ENCODE measurements at places on chromosomes 5 and 9.

GRCh38 chr5:172641359-172642050 is 442 bp downstream of the NEURL1B start:
- no peak for DNase-seq

DNA sequence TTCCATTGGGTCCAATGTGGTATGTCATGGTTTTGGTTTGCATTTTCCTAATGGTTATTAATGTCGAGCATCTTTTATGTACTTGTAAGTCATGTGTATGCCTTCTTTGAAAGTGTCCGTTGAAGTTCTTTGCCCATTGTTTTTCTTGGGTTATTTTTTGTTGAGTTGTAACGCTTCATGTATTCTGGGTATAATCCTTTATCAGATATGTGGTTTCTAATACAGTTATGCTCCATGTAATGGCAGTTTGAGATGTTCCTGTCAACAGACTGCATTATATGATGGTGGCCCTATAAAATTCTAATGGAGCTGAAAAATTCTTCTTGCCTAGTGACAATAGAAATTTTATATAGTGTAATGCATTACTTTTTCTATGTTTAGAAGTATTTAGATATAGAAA is 17.2 kb downstream of the RIC1 start:
- no peak for DNase-seq

GRCh38 chr9:122897969-122898368 is 7.2 kb downstream of the RC3H2 start:
- DNase-seq, result no peak

DNA sequence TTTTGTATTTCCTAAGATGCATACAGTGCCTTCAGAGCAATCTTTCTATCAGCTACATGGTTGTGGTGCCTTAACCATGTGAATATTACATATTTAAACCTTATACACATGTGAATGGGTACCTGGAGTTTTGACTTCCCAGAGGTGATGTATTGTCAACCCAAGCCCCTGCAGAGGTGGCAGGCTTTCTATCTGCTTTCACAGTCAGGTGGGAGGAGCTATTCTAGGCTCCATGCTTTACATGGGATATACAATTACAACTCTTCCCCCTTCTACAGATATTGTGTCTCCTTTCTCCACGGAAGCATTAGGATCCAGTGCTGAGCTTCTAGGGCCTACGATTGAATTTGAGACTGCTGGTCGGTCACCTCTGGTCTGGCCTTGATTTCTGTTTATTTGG is 89.8 kb upstream of the TUT7 start:
- no peak for DNase-seq

DNA sequence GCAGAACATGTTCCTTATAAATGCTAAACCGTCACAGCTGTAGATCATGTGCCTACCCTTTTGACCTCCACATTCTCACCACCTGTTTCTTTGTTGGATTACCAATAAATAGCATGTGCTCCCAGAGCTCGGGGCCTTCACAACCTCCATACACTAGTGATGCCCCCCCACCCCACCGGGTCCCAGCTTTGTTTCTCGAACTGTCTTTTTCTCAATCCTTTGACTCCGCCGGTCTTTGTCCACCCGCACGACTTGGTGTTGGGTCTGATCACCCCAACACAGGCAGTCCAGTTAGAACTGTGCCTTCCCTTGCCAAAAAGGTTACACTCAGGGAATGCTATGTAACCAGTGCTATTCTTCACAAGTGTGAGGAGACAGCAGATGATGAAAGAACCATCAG is 485.9 kb upstream of the C9orf72 start:
- DNase-seq, result no peak

DNA sequence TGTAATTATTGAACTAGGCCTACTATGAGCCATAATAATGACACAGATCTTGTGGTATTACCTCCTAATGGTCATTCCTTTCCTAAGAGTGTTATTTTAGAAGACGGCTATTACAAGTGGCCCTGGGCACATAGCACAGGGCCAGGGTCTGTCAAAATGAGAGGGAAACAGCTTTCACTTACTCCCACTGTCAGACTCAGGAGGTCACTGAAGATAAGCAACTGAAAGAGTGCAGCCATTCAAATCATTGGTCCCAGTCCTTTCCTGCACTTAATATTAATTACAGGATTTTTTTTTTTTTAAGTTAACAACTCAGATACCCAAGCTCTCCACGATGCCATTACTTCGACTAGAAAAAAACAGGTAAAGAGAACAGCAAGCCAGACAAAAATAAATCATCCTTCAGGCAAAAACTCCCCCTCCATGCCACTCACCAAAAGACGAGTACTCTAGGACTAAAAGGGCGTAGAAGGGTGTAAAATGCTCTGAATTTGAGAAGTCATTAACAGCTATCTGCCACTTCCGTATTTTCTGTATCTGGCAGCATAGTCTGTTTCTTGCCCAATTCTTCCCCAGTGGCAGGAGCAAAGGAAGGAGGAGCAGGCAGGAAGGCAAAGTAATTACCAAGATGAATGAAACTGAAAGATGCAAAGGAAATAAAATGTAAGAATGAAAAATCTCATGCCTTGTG is 87.4 kb downstream of the ZNF608 start:
- no peak for DNase-seq

GRCh38 chr9:127698985-127699670 is 7.7 kb upstream of the CFAP157 start:
- DNase-seq, result peak; percentile 82

- DNase-seq, result no peak
Observed at GRCh38 chr5:62198421-62198820, 107.6 kb upstream of the KIF2A start.

GRCh38 chr9:92988215-92988768 is 41.0 kb downstream of the FGD3 start:
- no peak for DNase-seq

- no peak for DNase-seq
Observed at GRCh38 chr5:145775411-145775810, 59.7 kb downstream of the PRELID2 start.

DNA sequence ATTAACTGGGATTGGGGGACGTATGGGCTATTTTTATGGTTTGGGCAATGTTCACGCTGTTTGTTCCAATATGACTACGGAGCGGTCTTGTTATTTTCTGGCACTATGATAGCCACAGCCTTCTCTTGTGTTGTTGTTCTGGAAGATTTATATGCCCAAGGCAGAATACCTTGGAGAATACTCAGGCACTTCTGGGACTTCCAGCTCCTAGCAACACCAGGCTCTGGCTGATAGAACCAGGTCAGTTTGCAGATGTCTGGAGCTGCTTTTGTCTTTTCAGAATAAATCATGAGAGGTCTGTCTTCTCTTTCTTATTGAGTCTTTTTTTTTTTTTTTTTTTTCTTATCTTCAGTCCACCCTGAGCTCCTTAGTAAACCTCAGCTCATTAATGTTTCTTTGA is 262.5 kb downstream of the MED10 start:
- no peak for DNase-seq

GRCh38 chr9:32742296-32742695 is 41.0 kb upstream of the TMEM215 start:
- no peak for DNase-seq

GRCh38 chr9:97793067-97793466 is 60.0 kb upstream of the FOXE1 start:
- DNase-seq, result no peak

- peak; percentile 56 for DNase-seq
Observed at GRCh38 chr5:139446956-139447779, 7.8 kb upstream of the DNAJC18 start.

DNA sequence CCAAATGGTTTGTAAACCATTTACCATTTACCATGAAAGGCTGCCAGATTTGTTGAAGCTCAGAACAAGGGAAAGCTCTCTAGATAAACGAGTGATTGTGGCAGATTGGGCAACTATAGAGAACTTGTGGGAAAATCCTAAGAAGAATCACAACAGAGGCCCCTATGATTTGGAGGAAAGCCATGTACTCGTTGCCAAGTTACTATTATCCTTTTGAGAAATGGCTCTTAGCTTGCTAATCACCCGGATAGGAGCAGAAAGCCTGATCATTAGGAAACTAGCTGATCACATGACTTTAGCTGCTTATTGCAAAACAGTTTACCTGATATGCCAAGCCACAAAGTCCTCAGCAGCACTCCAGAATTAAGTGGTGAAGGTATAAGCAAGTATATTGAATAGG is 23.5 kb upstream of the ATG10 start:
- DNase-seq, result no peak

DNA sequence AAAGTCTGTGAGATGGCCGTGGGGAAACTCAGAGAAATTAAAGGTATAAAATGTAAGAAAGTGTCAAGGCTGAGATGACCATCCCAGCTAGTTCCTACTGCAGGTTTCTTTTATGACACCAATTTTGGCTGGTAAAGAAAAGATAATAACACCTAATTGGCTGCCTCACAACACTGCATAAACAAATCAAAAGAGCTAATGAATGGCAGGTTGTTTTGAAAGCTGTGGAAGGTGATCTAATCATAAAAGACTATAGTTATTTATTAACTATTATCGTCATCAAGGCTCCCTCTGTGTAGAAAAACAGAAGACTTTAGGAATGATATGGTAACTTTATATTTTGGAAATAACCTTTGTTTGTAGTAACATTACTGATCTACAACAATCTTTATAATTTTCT is 3.5 kb upstream of the SPINK5 start:
- DNase-seq, result no peak

DNA sequence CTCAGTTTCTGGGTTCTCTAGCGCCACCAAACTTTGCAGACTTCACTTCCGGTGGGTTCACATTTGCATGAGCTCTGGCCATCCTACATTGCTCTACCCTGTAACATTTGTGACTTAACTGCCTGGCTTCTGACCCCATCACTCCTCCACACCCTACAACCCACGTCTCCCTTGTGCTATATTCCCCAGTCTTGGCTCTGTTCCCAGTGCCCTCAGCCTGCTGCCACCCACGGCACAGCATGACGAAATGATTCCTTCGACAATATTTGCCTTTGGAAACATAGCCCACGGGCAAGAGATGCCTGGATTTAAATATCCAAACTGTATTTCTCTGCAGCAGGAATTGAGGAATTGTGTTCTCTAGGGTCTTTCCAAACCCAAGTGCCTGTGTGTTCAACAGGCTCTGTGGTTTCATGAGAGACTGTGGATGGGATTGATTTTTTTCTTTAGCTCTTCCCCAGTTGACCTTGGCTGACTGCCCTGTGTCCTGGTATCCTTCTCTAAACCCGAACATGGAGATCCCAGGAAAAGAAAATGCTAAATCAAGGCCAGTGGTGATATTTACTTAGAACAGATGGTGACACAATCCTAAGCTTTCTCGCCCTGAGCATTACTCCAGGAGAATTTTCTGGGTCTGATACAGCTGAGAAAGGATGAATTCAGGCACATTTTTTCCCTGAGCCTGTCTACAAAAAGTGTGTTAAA is 44.4 kb upstream of the GRIA1 start:
- DNase-seq, result no peak

DNA sequence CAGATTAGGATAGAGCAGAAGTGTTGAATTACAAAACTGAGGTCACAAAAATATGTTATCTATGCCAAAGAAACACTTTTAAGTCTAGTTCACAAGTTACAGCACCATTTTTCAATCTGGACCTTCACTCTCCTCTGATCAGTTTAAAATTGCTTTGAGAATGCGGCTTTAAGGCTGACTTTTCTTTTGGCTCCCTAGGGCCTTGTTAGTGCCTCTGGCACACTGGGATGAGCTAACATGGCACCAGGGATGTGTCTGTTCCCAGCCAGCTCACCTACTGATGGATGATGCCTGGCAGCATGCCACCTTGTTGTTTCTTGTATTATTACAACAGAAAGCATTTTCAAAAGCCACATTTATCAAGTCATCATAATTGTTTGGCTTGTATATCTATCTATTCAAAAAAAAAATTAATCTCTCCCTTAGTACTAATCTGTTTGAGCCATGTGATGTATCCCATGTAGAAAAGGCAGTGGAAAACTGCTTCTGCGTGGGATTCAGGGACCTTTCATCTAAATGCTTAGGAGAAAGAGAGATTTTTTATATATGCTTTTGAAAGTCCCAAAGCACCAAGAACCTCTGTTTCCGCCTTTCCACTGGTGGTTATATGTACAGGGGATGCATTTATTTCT is 46.6 kb downstream of the ADAMTSL1 start:
- DNase-seq, result no peak

DNA sequence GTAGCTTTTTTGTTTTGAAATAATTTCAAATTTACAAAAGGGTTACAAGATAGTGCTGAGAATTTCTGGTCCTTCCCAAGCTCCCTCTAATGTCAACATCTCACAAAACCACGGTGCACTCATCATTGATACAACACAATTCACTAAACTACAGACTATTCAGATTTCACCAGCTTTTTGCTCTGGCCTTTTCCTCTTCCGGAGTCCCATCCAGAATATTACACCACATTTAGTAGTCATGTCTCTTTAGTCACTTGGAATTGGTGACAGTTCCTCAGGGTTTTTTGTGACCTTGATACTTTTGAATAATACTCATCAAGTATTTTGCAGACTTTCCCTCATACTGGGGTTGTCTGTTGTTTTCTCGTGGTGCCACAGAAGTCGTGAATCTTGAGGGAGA is 484.0 kb downstream of the GADD45G start:
- no peak for DNase-seq

GRCh38 chr5:111745075-111745739 is 11.8 kb downstream of the NREP start:
- no peak for DNase-seq

GRCh38 chr9:104738452-104738851 is 9.0 kb upstream of the NIPSNAP3A start:
- no peak for DNase-seq

GRCh38 chr9:130639124-130639765 is 25.1 kb upstream of the PRDM12 start:
- DNase-seq, result no peak

- DNase-seq, result no peak
Observed at GRCh38 chr5:43619380-43619779, 16.4 kb downstream of the NNT start.

GRCh38 chr5:5615569-5615968 is 193.1 kb downstream of the ICE1 start:
- no peak for DNase-seq

DNA sequence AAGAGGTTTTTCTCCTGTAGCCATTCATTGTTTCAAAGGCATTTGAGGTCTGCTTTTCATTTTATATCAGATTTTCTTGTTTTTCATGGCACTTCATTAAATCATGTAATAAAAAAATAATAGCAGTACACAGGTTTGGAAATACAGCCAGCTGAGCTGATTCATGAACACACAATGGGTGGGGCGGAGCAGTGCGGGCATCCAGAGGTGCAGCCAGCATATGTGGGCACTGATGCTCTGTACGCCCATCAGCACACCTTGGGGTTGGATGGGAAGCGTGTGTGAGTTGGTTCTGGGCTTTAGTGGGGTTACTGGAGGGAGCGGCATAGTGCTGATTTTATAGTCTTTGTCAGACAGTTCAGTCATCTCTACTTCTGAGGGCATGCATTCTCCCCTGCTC is 54.2 kb upstream of the IRX4 start:
- DNase-seq, result no peak

- no peak for DNase-seq
Observed at GRCh38 chr5:173954671-173955521, 34.1 kb upstream of the C5orf47 start.

GRCh38 chr9:127358023-127358535 is 38.9 kb upstream of the SLC2A8 start:
- no peak for DNase-seq

GRCh38 chr9:13805546-13805945 is 508.4 kb downstream of the NFIB start:
- DNase-seq, result no peak
